Naive thymus-derived CD4-positive, alpha-beta T cell (primary cell): ENCODE measurements at places on chromosomes 3 and 15. TPM values are rescaled to one million over a fixed set of nuclear protein-coding genes. Genes with fewer than 3 reads are reported as not detected.

GLDN gene
- not detected for total RNA-seq

LRRIQ4 gene
- total RNA-seq, result 0.12 and 0.13 TPM in 2 replicates

CPN2 gene
- total RNA-seq, result not detected in 2 replicates

HYAL1 gene
- 0.22 TPM for total RNA-seq

KBTBD8 gene
- 6.6 TPM for total RNA-seq

HDC gene
- not detected for total RNA-seq

MCF2L2 gene
- 4.3 and 5.7 TPM in 2 replicates for total RNA-seq

SOX14 gene
- total RNA-seq, result not detected

CATSPER2 gene
- total RNA-seq, result 9.9 TPM

SLC24A5 gene
- total RNA-seq, result not detected

GORASP1 gene
- 58.5 TPM for total RNA-seq

MME gene
- total RNA-seq, result not detected in 2 replicates

C2CD4B gene
- not detected for total RNA-seq

BNC1 gene
- total RNA-seq, result not detected

GJD2 gene
- not detected for total RNA-seq

MKRN2OS gene
- not detected for total RNA-seq

GOLGA8M gene
- 14.9 TPM for total RNA-seq

DUOX1 gene
- 0.34 TPM for total RNA-seq

HTR3E gene
- total RNA-seq, result not detected

TMEM44 gene
- 1.4 TPM for total RNA-seq

A4GNT gene
- not detected for total RNA-seq

GUCA1C gene
- not detected in 2 replicates for total RNA-seq

MINAR1 gene
- total RNA-seq, result 0.32 TPM

RASL12 gene
- not detected in 2 replicates for total RNA-seq

GOLGA8R gene
- 5.9 TPM for total RNA-seq

VWA5B2 gene
- not detected in 2 replicates for total RNA-seq

ZBED2 gene
- 51.8 and 52.1 TPM in 2 replicates for total RNA-seq

SPATA12 gene
- total RNA-seq, result not detected

ERC2 gene
- not detected for total RNA-seq

ZIC4 gene
- total RNA-seq, result not detected

IGF2BP2 gene
- total RNA-seq, result 5.0 TPM

KBTBD13 gene
- total RNA-seq, result not detected

PDZRN3 gene
- total RNA-seq, result not detected

C3orf20 gene
- total RNA-seq, result 0.11 TPM

PRSS50 gene
- not detected in 2 replicates for total RNA-seq

GOLGA6L9 gene
- 4.8 TPM for total RNA-seq

VPS33B gene
- total RNA-seq, result 25.7 TPM

ITIH3 gene
- not detected in 2 replicates for total RNA-seq

RETNLB gene
- not detected in 2 replicates for total RNA-seq

SPTSSB gene
- total RNA-seq, result not detected in 2 replicates

TRPM1 gene
- not detected for total RNA-seq

TGM4 gene
- total RNA-seq, result not detected in 2 replicates

MELTF gene
- 0.86 TPM for total RNA-seq

MYRIP gene
- not detected for total RNA-seq

PATL2 gene
- total RNA-seq, result 80.7 TPM

INKA1 gene
- total RNA-seq, result 2.2 TPM

SH3BP5 gene
- total RNA-seq, result 21.0 TPM
